ENCODE measurements at places on chromosomes 11 and 22.

DNA sequence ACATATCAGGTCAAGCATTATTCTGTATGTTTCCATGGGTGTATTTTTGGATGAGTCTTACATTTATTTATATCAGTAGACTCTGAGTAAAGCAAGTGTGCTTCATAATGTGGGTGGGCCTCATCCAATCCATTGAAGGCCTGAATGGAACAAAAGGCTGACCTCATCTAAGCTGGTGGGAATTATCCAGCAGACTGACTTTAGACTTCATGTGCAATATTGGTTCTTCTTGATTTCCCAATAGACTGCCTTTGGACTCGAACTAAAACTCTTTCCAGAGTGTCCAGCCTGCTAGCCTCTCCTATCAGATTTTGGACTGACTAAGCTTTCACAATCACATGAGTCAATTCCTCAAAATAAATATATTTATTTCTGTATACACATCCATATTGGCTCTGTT lies 116.2 kb downstream of the KIF18A start:
- no peak for DNase-seq

- peak; percentile 5 for DNase-seq
Measured at GRCh38 chr11:114738954-114739353, 60.6 kb downstream of the NXPE2 start.

- DNase-seq: peak; percentile 30
Measured at GRCh38 chr11:64235437-64236161, 1.2 kb downstream of the VEGFB start.

- DNase-seq: no peak
Measured at GRCh38 chr11:125333354-125334073, 162.6 kb downstream of the FEZ1 start.

GRCh38 chr11:134542401-134543165 lies 130.5 kb upstream of the B3GAT1 start:
- no peak for DNase-seq

GRCh38 chr22:50531962-50532674 lies 2.3 kb upstream of the TYMP start:
- DNase-seq: no peak

GRCh38 chr22:35589071-35589755 lies 27.9 kb downstream of the MB start:
- no peak for DNase-seq

DNA sequence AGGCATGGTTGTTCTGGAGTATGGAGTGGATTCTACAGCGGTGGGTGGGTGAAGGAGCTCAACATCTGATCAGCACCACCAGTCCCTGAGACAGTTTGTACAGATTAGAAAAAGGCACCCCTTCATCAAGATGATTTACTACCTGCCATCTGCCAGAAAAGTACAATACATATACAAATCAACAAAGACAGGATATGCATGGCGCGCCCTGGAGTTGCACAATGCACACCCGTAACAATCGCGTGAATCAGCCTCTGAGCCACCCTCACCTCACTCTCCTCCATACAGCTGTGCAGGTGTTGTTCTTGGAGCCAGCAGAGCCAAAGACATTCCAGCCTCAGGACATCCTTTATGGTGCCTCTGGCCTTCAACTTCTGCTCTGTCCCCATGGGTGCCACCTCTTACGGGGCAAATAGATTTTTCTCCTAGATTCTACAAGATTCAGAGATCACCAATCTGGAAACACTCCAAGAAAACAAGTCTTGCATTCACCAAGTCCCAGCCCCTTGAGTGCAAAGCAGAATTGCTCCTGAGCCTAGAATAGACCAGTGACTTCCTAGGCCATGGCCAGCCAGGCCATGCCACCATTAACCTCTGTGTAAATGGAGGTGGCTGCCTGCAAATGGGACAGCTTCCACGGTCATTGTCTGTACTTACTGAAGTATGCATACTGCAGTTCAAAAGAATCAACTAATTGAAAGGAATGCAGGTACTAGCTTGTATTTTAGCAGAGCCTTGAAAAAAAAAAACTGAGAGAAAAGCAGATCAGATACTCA lies 490.9 kb downstream of the SOX6 start:
- no peak for DNase-seq

Data from CD4-positive, alpha-beta memory T cell (primary cell).